Right ventricle myocardium superior (tissue), 1 donor: ENCODE measurements at places on chromosomes 7 and 10. TPM values are rescaled to one million over a fixed set of nuclear protein-coding genes. Genes with fewer than 3 reads are reported as not detected.

PPP1R17 gene
- total RNA-seq, result not detected

TMEM213 gene
- not detected for total RNA-seq

AKR1C4 gene
- total RNA-seq, result not detected

PGAM2 gene
- 1,131 TPM for total RNA-seq
